Panc1 (cell line): ENCODE measurements at places on chromosomes 5 and 9. TPM values are rescaled to one million over a fixed set of nuclear protein-coding genes. Genes with fewer than 3 reads are reported as not detected.

The C9orf50 gene
- not detected for total RNA-seq

- no peak for DNase-seq
- no peaks in the 10 kb centered on the region for H3K36me3 ChIP-seq
- H3K27me3 ChIP-seq, result no peaks in the 10 kb centered on the region
- no peak overlapping the region for H3K27ac ChIP-seq
Measured at GRCh38 chr9:8371686-8372085, 572.1 kb upstream of the DMAC1 start.

- no peak overlapping the region for H3K4me3 ChIP-seq
- no peaks in the 10 kb centered on the region for H3K36me3 ChIP-seq
- H3K4me1 ChIP-seq, result no peaks in the 10 kb centered on the region
- H3K27me3 ChIP-seq, result no peaks in the 10 kb centered on the region
- DNase-seq, result no peak
Measured at GRCh38 chr9:138116521-138116920, 238.9 kb downstream of the CACNA1B start.

DNA sequence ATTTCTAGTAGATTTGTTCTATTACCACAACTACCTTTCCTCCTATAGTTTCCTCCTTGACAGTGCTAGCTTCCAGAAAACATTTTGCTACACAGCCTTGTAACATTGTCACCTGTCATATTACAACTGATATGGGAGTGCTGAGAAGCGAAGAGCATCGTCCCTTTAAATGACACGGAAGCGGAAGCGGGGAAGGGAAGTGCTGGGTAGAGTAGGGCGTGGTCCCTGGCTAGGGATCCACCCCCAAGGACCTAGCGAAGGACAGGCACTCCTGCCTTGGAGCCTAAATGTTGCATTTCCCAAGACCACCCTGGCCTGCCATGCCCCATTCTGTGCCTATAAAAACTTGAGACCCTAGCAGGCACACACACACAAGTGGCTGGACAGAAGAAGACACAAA, 57.4 kb upstream of the RANBP6 start:
- no peaks in the 10 kb centered on the region for H3K36me3 ChIP-seq
- H3K4me1 ChIP-seq, result no peaks in the 10 kb centered on the region
- H3K27ac ChIP-seq, result no peak overlapping the region
- no peak overlapping the region for H3K4me3 ChIP-seq
- no peak for DNase-seq

DNA sequence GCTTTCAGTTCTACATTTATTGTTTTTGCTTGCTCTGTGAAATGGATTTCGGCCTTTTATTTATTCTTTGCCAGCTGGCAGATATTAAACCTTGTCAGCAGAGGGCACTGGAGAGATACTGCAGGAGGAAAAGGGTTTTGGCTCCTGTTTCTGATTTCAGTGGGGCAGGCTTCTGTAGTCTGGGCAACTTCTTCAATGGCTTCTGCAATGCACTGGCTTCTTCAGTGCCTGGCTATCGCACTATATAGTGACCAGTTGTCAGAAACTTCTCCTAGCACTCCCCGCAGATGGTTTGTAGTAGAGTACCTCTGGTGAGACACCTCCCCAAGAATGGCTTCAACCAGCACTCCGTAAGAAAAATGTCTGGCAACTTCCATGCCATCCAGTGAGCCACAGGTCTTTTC, 3.2 kb upstream of the NFX1 start:
- H3K27me3 ChIP-seq, result no peaks in the 10 kb centered on the region
- H3K4me3 ChIP-seq, result no peak overlapping the region
- H3K27ac ChIP-seq, result 0 out of 2 replicates have a peak overlapping the region, but pooled peaks have one; percentile 24
- no peaks in the 10 kb centered on the region; the same call in 1 of the 2 replicates for H3K36me3 ChIP-seq

DNA sequence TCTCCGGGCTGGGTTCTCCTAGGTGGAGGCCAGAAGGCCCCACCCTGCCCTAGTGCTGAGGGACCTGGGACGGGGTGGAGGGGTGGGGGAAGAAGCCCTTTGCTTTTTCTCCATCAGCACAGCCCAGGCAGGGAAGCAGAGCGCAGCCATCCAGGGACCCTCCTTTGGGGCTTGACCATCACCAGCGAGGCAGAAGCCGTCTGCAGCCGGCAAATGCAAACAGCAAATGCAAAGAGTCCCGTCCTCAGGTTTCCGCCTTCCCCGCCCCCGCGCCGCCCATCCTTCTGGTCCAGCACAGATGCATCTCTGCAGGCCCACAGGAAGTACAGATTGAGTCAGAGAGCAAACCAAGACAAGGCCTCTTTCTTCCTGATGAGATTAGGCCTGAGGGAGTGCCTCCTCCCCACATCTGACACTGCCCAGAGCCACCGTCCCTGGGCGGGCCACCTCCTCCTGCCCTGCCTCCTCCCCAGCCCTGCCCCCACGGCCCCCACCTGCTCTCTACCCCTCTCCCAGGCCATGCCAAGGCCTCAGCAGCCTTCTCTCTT, 23.4 kb downstream of the CORO2A start:
- H3K27ac ChIP-seq, result no peak overlapping the region
- no peaks in the 10 kb centered on the region for H3K36me3 ChIP-seq
- peaks cover 22% of the 10 kb centered on the region for H3K4me1 ChIP-seq
- no peaks in the 10 kb centered on the region for H3K27me3 ChIP-seq
- DNase-seq, result no peak

The AGXT2 gene
- not detected for total RNA-seq

GRCh38 chr5:94627191-94627590, 8.7 kb downstream of the SLF1 start:
- H3K27me3 ChIP-seq, result no peaks in the 10 kb centered on the region
- no peak overlapping the region for H3K27ac ChIP-seq
- no peaks in the 10 kb centered on the region for H3K4me1 ChIP-seq
- H3K4me3 ChIP-seq, result no peak overlapping the region
- H3K36me3 ChIP-seq, result peaks cover 2% of the 10 kb centered on the region; the same call in 1 of the 2 replicates
